Fibroblast of lung (primary cell): ENCODE measurements at places on chromosomes 7 and 10. TPM values are rescaled to one million over a fixed set of nuclear protein-coding genes. Genes with fewer than 3 reads are reported as not detected.

Gene OR2A5
- not detected in 2 replicates for total RNA-seq

Gene SAP25
- not detected in 2 replicates for total RNA-seq

Gene MLXIPL
- 0.51 TPM in 1 of 2 replicates, not detected in the other for total RNA-seq

Gene CCL24
- not detected in 2 replicates for total RNA-seq

Gene PDE6C
- total RNA-seq = not detected in 2 replicates

Gene MMP21
- total RNA-seq = 0.17 and 0.26 TPM in 2 replicates

Gene WDR86
- 0.33 and 1.0 TPM in 2 replicates for total RNA-seq

Gene CLDN3
- total RNA-seq = not detected in 2 replicates

Gene SLC18A3
- total RNA-seq = not detected in 2 replicates

Gene FAM171A1
- total RNA-seq = 6.2 and 8.8 TPM in 2 replicates

Gene SLC12A9
- 13.4 and 18.5 TPM in 2 replicates for total RNA-seq

Gene PLPP4
- 0.26 and 1.2 TPM in 2 replicates for total RNA-seq

Gene AKR1C8
- total RNA-seq = not detected in 2 replicates

Gene ERCC6
- 12.6 and 14.4 TPM in 2 replicates for total RNA-seq

Gene ASB15
- total RNA-seq = not detected in 2 replicates
